ENCODE measurements at places on chromosomes 13 and 19.

- DNase-seq: peak; percentile 36
Observed at GRCh38 chr13:64810750-64811149, 2419.4 kb downstream of the PCDH9 start.

GRCh38 chr13:112803422-112803821, 113.6 kb downstream of the ATP11A start:
- no peak for DNase-seq

DNA sequence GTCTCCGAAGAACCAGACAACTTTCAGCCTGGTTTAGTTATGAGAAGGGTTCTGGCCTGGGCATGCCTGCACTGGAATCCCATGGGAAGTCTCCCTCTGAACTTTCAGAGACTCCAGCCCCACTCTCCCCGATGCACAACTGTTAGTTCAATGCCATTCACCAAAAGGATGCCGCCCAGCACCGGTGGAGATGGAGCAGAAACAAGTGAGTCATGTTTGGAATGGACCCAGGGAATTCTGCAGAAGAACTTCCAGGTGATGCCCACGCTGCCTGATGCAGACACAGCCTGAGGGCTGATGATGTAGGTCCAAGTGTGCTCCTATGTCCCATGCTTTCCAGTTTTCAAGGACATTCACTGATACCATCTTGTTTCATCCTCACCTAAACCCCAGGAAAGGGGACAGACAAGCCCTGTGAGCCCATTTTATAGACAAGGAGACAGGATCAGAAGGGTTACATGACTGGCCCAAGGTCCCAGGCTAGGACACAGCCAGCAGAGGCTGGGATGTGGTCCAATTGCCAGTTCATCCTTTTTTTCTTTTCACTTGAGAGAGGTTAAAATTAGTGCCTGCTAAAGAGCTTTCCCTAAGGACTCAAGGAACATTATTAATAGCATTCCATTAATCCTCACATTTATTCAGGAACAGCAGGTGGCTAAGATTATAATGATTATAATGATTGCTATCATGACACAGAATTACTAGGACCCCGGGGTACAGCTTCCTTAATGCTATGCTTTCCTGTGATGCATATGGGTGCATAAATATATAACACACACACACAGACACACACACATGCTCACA, 39.5 kb downstream of the SIAH3 start:
- peak; percentile 79 for DNase-seq

- no peak for DNase-seq
Observed at GRCh38 chr19:49861107-49861506, 6.3 kb downstream of the PNKP start.

- DNase-seq: no peak
Observed at GRCh38 chr13:59545007-59545406, 618.7 kb downstream of the DIAPH3 start.

- no peak for DNase-seq
Observed at GRCh38 chr19:31262725-31263191, 86.5 kb downstream of the TSHZ3 start.

- peak; percentile 59 for DNase-seq
Observed at GRCh38 chr19:42634409-42635232, 39.9 kb upstream of the CEACAM8 start.

GRCh38 chr13:30880151-30880855, 25.8 kb upstream of the MEDAG start:
- DNase-seq: no peak

DNA sequence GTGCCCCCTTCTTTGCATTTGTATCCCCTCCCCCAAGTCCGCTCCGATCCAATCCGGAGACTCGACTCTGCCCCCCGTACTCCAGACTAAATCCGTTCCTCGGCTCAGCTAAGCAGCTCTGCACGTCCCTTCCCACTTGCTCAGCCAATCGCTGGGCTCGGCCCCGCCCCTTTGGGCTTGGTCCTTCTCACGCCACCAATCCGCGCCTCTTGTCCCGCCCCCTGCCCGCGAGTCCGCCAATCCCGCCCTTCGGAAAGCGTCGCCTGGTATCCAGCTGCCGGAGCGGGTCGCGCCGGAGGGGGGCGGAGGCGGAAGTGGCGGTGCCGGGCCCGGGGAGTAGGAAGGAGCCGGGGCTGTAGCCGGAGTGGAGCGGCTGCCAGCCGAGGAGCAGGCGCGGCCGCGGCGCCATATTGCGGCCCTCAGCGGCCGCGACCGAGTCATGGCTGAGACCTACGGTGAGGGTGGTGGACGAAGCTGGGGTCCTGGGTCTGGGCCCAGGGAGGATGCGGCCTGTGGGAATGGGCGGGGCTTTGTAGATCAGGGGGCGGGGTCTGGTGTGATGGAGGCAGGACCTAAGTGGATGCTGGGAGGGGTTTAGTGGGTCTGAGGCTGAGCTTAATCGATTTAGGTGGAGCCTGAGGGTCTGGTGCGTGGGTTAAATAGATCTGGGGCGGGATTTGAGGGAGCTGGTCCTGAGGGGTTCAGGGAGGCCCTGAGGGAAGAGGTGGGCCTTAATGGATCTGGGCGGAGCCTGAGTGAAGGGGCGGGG, at the start of gene RAB4B:
Gene RAB4B, plus strand, starts transcription at position 311 of the 769 bp plus-strand sequence. Its CDS starts 129 bp downstream, at position 440.
- DNase-seq: peak; percentile 100

DNA sequence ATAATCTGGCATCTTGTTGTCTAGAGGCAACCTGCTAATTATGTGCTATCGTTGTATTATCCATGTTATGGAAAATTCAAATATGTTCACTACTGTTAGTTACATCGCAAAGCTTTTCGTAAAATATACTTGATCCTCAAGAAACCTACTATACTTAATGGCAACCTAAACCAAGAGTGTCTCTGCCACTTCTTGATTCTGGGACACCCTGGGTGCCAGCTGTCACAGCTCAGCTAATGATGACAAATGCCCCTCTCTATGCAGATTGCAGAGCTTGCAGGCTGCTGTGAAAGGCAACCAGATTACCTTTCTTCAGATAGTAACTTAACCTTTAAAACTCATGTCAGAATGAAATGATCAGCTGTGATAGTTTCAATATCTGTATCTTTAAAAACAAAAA, 8.9 kb upstream of the MAB21L1 start:
- no peak for DNase-seq

GRCh38 chr19:30403203-30403985, 31.2 kb downstream of the ZNF536 start:
- DNase-seq: no peak

DNA sequence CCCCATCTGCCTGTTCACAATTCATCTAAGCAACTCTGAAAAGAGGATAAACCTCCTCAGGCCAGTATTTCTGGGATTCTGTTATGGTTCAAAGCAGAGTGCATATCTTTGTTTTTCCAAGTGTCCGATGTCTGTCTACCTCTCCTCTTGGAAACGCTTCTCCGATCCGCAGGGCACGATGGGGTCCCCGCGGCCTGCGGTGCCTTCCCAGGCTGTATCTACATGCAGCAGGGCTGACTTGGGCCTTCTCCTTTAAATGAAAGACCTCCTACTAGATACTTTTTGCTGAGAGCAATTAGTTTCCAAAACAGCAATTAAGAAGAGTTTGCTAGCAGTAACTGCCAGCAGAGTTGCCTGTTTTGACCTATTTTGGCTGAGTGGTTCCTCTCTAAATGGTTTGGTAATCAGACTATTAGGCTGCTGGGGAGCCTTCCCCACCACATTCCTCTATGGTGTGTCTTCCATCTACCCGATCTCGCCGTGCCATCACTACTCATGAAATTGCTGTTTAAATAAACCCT, 23.5 kb downstream of the COL4A2 start:
- no peak for DNase-seq

GRCh38 chr19:1571358-1571757, 3.2 kb upstream of the MEX3D start:
- no peak for DNase-seq

DNA sequence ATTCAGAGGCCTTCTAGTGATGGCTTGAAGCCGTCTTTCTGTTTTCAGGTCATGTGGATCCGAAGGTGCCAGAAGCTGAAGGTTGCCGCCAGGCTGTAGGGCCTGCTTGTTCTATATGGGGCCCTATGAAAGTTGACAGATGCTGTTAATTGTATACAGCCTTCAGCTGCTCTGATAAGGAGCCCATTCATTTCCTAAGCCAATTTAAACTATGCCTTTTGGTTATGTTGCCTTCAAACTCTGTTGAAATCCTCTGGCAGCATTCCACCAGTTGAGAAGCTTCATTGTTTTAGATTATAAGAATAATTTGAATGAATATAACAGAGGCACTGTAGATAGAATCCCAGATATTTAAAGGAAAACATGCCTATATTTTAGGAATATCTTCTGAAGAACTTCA, 34.4 kb downstream of the RAP2A start:
- DNase-seq: peak; percentile 42

DNA sequence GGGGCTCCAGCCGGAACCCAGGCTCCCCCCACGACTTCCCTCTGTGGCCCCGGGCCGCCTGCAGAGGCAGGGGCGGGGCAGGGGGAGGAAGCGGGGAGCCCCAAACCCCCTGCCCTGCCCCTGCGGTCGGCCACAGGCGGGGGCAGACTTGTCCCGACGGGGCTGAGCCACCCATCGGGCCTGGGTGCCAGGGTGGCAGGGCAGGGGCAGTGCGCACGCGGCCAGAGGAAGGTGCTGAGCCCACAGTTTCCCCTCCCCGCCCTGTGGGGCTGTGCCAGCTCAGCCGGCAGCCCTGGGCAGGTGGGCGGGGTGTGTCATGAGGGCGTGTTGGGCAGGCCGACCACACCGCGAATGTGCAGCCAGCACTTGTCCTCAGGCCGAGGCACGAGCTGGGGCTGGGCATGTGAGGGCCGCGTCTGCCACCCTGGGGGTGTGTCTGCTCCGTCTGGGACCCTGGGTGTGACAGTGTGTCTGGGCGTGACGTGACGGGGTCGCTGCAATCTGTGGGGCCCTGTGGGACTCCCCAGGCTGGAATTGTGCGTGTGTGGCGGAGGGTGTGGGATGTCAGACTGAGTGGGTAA, 17.7 kb downstream of the CCDC97 start:
- peak; percentile 92 for DNase-seq

DNA sequence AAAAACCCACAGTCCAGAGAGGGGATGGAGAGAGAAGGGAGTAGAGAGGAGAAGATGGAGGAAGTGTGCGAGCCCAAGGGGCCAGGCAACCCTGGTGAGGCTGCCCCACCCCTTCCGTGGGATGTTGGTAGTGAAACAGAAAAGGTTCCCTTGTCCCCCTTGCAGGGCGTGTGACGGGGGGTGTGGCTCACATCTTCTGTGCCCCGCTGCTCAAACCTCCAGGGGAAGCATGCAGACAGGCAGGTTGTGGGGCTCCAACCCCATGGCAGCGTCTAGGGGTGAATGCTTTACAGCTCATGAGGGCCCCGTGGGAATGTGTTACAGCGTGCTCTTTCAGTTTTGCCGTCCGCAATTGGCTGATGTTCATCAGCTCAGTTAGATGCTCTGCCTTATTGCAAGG, 14.7 kb upstream of the EVI5L start:
- DNase-seq: no peak

DNA sequence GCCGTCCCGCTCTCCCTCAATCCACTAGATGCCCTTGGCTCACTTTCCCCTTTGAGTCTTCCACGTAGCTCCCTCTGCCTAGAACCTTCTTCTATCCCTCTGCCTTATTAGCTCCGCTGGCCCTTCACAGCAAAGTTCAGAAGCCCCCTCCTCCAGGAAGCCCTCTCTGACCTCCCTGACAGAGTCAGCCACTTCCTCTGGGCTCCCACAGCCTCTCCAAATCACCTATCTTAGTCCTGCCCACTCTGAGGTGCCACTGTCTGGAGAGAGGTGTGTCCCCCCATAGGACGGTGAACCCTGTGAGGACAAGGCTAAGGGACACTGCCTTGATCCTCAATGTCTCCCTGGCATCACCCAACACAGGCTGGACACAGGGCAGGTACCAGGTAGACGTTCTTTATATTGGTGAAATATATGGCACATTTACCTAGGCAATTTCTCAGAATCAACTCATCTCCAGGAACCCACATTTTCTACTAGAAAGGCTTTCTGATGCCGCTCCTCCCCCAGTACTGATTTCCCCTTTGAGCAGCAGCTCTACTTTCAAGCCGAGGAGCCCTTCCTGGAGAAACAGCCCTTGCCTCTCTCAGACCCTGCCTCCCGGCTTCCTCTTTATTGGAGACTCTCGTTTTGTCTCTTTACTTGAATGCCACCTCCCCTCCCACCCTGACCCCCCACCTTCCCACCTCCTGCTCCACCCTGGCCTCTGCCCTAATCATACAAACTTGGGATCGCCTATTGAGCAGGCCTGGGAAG, 3.4 kb upstream of the TGFB1 start:
- no peak for DNase-seq

DNA sequence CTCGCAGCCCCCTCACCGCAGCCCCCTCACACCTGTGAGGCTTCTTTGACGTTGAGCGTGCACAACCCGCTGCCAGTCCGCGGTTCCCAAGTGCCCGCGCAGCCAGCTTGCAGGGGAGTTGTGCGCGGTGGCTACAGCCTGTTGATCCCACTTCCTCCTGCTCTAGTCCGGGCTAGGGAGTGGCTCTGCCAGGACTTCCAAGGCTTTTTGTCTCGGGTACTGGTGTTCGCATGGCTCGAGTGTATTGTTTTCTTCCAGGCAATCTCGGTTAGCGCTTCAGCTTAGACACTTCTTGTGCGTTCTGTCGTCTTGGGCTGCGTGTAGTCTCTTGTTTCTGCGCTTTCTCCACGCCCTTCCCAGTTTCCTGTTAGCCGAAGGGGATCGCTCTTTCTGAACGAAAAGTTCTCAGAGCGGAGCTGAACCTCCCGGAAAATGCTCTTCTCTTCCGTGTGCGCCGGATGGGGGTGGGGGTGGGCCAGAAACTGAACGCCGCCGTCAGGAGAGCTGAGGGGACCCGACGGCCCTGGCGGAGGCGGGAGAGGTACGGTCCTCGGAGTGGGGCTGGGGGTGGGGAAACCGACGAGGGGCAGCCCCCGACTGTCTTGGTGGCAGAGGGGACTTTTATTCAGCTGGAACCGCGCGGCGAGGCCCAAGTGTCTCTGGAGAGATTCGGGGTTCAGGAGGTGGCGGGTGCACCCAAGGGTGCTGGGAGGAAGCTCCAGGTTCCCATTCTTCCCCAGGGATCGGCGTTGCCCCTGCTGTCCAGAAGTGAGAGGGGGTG, 697 bp upstream of the DGKH start:
- peak; percentile 82 for DNase-seq

DNA sequence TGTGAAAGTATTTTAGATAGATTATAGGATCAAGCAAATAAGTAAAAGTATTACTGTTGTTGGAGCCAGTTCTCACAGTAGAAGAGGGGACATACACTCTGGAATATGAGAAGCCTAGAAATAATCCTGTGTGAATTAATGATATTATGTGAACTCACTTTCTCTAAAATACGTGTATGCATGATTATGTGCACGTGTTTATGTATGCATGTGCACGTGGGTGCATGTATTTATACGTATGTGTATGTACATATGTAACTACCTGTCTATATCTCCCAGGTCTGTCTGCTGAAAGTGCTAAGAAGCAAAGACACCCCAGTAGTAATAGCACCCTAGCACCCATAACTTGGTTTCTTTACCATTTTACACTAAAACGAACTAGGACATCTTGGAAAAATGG, 41.5 kb upstream of the PDX1 start:
- no peak for DNase-seq

- DNase-seq: no peak
Observed at GRCh38 chr13:67509018-67509417, 278.9 kb upstream of the PCDH9 start.

GRCh38 chr19:15445807-15446376, 3.9 kb downstream of the WIZ start:
- DNase-seq: no peak
